ENCODE measurements at places on chromosomes 3 and 15. TPM values are rescaled to one million over a fixed set of nuclear protein-coding genes. Genes with fewer than 3 reads are reported as not detected.
A peak's percentile ranks its signal among the peaks of the same experiment; 100 is the strongest.

Gene PLAAT1
- total RNA-seq, result not detected

DNA sequence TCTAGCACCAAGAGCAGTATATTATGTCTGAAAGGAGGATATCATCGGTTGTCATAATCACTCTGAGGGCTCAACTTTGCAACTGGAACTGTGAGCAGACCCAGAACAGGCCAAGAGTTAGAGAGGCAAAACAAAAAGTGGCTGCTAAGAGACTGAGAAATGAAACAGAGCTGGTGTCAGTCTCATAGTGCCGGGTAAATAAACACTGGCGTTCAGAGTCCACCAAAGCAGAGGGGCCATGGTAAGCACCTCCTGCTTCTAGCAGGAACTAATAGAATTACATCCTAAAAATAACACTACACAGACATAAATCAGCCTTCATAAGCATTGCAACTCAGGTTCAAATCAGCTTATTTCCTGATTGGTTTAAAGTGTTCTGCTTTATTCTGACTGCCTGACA is 10.3 kb upstream of the IL12A start:
- no peak for DNase-seq

GRCh38 chr3:115512565-115513415 is 110.5 kb upstream of the GAP43 start:
- DNase-seq, result no peak

GRCh38 chr3:180829409-180830405 is 82.8 kb upstream of the FXR1 start:
- no peak for DNase-seq

GRCh38 chr3:37667335-37667734 is 194.3 kb upstream of the CTDSPL start:
- DNase-seq, result no peak

DNA sequence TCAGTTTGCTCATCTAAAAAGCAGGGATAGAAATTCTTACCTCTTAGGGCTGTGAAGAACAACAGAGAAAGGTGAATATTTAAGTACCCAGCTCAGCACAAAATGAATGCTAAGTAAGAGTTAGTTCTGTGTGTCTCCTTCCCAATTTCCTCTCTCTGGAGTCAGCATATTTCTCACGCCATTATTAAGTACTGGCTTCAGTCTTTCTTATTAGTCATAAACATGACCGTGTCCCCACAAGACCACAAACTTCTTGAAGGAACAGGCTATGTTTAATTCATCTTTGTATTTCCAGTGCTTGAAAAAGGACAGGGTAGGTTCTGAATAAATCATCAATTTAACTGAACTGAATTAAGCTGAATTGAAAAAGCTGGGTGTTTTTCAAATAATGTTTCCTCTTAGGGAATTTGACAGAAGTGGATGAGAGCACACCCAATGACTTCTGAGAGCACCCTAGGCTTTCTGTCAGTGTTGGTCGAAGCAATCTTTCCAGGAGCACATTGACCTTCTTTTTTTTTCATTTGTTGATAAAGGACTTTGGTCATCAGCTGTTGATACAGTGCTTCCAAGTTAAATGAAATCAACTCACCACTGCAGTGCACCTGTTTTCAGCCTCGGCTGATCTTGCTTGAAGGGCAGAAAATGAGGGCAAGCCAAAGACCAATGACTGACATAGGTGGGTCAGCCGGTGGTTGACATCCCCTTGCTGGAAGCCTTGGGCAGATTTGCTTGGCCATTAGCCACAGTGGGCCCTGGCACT is 324.6 kb downstream of the MFSD1 start:
- DNase-seq, result peak; percentile 38

- DNase-seq, result peak; percentile 58
Observed at GRCh38 chr3:141835557-141836229, 40.8 kb upstream of the ATP1B3 start.

- DNase-seq, result no peak
Observed at GRCh38 chr3:15110206-15110605, 11.3 kb upstream of the RBSN start.

GRCh38 chr15:28097656-28098359 is 1.3 kb downstream of the OCA2 start:
- no peak for DNase-seq

DNA sequence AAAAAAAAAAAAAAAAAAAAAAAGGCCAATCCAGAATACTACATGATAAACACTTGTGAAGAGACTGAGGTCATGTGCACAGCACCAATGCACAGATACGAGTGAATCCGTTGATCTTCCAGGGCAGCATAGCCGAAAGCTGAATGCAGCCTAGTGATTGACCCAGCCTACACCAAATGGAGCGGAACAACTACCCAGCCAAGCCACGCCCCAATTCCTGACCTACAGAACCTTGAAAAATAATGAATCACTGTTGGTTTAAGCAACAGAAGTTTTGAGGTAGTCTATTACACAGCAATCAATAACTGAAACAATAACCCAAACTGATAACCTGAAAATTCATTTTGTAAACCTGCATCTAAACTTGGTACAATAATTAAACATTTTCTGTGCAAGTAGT is 361.0 kb downstream of the FHIT start:
- DNase-seq, result peak; percentile 45
